ENCODE measurements at places on chromosomes 5 and 9. TPM values are rescaled to one million over a fixed set of nuclear protein-coding genes. Genes with fewer than 3 reads are reported as not detected.

DNA sequence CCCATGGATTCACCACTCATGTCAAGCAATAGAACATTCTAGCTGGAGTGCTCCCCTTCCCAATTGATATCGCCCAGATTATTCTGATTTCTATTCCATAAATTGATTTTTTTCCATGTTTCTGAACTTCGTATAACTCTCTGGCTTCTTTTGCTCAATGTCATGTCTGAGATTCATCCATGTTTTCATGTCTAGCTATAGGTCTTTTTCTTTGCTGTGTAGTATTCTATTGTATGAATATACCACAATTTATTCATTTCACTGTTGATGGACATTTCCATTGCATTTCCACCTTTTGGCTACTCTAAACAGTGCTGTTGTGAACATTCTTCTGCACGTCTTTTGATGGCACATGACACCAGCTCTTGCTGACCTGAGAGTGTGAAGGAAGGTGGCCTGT lies 19.6 kb downstream of the PTPA start:
- H3K27me3 ChIP-seq, result no peaks in the 10 kb centered on the region
- H3K4me3 ChIP-seq, result no peak overlapping the region
- no peak overlapping the region for H3K27ac ChIP-seq
- DNase-seq, result no peak

DNA sequence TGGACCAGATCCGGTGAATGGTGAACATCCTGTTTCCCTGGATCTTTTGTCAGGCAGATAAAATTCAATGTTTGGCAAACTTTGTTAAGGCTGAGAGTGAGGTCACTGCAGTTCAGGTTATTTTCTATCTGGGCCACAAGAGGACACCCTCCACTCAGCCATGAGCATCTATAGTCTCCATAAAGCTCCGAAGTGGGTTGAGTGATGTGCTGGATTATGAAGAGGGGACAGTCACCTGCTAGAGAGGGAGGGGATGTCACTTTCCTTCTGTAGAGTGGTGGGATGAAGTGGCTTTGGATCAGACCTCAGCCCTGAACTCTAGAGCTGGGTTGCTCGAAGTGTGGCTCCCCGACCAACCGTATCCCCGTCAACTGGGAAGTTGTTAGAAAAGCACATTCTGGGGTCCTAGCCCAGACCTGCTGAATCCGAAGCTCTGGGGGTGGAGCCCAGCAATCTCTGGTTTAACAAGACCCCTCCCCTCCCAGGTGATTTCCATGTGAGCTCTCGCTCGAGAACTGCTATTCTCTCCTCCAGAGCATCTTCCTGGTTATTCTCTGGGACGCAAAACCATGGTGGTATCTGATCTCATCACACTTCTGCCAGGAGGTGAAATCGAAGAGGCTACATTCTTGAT lies 31.8 kb upstream of the FGF1 start:
- peaks cover 38% of the 10 kb centered on the region for H3K4me1 ChIP-seq
- no peak for DNase-seq
- no peak overlapping the region for H3K4me3 ChIP-seq
- H3K27ac ChIP-seq, result peak overlapping the region; percentile 76
- no peaks in the 10 kb centered on the region for H3K36me3 ChIP-seq

DNA sequence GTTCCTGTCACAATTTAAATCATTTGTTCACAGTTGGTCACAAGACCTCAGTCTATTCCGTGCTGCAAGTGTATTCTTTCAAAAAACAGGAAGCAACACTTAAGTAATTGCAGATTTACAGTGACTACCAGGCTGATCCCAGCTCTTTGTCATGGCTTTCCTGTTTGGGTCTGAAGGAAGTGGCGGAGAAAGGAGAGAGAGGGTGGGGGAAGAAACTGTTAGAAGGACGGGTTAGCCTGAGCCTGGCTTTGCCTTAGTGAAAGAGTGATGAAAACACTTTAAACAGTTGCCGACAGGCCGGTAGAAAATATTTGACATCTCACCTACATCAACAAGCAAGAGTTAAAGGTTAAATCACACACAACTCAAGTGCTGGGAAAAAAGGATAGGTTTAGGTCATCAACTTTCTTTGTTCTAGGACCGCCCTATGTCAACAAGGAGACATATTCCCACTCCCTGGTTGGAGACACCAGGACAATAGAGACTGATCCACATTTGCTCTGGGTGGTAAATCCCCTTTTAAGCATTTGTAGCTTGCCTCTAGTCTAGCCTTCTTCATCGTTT lies 102.2 kb upstream of the DAB2 start:
- no peaks in the 10 kb centered on the region for H3K36me3 ChIP-seq
- DNase-seq, result no peak
- H3K4me1 ChIP-seq, result peaks cover 6% of the 10 kb centered on the region
- peak overlapping the region; percentile 47 for H3K27ac ChIP-seq

DNA sequence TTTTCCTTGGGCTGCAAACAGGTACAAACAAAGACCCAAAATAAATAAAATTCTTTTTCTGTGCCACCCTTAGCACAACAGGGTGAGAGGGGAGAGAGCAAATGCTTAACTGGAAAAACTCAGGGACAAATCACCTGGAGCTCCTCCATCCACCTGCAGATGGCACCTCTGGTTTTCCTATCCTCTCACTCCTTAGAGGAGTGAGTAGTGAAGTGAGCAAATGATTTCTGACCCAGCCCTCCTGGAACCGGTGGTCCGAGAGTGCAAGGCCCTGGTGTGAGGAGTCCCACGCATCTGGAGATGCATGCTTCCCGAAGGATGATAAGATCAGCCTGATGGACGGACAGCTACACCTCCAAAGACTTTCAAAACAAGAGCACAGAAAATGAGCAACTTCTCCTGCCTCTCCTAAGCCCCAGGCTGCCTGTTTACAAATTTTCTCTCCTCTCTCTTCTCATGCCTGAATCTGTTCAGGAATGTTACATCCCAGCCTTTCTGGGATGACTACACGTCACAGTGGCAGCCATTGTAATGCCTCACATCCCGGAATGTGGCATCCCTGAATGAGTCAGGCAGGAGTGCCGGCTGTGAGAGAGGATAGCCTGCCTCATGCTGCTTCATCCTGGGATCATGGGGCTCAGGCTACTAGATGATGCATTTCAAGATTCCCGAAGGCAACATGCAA lies 86.4 kb downstream of the ADRB2 start:
- no peaks in the 10 kb centered on the region for H3K36me3 ChIP-seq
- H3K27me3 ChIP-seq, result no peaks in the 10 kb centered on the region
- DNase-seq, result no peak
- no peak overlapping the region for H3K4me3 ChIP-seq
- H3K4me1 ChIP-seq, result no peaks in the 10 kb centered on the region
- H3K27ac ChIP-seq, result no peak overlapping the region

The SUSD3 gene
- total RNA-seq, result 1.6 TPM

GRCh38 chr9:99167119-99167518 lies 54.6 kb downstream of the ALG2 start:
- no peaks in the 10 kb centered on the region for H3K36me3 ChIP-seq
- DNase-seq, result no peak
- no peaks in the 10 kb centered on the region for H3K27me3 ChIP-seq

GRCh38 chr5:157575381-157576020 lies at the start of gene ADAM19:
ADAM19 (minus strand) TSS chr5:157575775; CDS start chr5:157575696, 79 bp downstream.
- H3K36me3 ChIP-seq, result peaks cover 4% of the 10 kb centered on the region
- peaks cover 41% of the 10 kb centered on the region for H3K4me1 ChIP-seq
- H3K27me3 ChIP-seq, result no peaks in the 10 kb centered on the region
- peak within 1 kb of the TSS; percentile 62 for H3K4me3 ChIP-seq

DNA sequence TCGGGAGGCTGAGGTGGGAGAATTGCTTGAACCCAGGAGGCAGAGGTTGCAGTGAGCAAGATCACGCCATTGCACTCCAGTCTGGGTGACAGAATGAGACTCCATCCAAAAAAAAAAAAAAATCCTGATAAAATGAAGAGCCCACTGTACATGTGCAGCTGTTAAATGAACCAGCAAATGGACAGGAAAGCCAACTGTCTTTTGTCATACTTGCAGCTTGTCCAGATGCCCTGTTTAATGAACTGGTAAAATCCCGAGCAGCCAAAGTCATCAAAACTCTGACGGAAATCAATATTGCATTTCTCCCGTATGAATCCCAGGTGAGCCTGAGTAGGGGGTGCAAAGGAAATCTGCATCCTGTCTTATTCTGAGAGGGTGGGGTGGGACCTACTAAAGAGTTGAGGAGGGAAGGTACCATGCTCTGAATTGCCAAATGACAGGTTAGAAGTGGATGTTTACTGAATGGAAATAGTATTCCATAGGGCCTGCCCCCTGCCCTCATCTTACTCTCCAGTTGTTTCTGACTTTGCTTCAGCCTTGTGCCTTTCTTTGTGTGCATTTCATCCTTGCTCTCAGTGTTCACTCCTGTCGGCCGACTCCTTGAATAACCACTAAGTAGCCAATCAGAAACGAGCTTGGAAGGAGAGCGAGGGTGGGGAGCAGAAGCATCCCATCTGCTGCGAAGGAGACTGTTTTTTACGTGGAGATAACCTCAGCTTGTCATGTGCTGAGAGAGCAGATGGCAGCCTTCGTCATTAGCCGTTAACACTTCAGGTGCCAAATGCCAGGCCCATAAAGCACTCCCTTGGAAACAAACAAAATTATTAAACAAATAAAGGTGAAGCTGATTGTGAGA lies 45.7 kb upstream of the CFAP157 start:
- H3K4me1 ChIP-seq, result no peaks in the 10 kb centered on the region
- H3K4me3 ChIP-seq, result no peak overlapping the region
- peaks cover 57% of the 10 kb centered on the region for H3K36me3 ChIP-seq

DNA sequence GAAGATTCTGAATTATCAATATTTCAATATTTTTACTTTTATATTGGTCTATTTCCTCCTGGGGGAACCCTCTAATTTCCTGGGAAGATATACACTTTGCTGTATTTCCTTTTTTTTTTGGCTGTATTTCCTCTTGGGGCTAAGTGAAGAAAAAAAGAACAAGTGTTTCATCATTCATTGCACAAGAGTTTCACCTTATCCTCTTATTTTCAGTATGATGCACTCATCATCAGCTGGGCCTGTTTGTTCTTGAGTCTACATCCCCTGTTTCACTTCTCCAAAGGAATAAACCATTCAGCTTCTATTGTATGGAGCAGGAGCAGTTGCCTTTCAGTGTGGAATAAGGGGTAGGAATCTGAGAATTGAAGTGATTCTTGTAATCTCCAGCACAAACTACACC lies 210.8 kb downstream of the FAM170A start:
- H3K4me3 ChIP-seq, result no peak overlapping the region
- H3K36me3 ChIP-seq, result no peaks in the 10 kb centered on the region
- DNase-seq, result no peak
- H3K27me3 ChIP-seq, result no peaks in the 10 kb centered on the region
- no peak overlapping the region for H3K27ac ChIP-seq

The PCDHA1 gene
- not detected for total RNA-seq

The PFN3 gene
- not detected for total RNA-seq

Measured in right atrium auricular region (tissue), 2 donors.